ENCODE measurements at places on chromosomes 7 and 10.

DNA sequence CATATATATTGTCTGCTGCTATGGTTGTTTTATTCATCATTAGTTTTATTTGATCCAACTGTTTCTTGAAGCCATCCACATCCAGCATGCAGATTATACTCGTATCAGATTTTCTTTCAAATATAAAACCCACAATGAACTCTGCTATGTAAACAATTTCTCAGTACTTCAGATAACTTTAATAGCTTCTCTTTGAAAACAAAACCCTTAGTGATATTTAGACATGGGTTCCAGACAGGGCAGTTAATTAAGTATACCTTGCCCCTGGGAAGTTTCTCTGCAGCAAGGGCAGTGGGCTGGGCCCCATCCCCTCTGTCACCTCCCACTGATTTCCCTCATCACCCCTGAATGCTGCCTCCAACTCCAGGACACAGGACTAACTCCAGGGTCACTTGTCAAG is 104.3 kb downstream of the GFRA1 start:
- no peak for DNase-seq

- no peak for DNase-seq
Observed at GRCh38 chr7:6367701-6368211, 80.0 kb downstream of the DAGLB start.

DNA sequence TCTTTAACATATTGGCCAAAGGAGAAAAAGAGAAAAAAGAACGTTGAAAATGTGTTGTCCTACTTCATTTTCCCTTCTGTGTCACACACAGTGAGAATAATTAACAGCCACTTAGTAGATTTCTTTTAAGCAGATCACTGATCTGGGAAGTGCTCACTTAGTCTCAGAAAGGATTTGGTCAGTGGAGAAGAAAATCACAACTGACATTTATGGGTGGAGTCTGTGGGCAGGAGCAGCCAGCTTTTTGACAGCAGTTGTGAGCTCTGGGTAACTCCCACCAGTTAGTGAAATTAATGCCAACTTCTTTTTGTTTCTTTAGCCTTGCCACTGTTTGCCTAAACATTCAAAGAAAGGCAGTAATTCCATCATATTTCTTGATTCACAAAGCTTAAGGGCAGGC is 49.7 kb downstream of the CDK14 start:
- no peak for DNase-seq

DNA sequence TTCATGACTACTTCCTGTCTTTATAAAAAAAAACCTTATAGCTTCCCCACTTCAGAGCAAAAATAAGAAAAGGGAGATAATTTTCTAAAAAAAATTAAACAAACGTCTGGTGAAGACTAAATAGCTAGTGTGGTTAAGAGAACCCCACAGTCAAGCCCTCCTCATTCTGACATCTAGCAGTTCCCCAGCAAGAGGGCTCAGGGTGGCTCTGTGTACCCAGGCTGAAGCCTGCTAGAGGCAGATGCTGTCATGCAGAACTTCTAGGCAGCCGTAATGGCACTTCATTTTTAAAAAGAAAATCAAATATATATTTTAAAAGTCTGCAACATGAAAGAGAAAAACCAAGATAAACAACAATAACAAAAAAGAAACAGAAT is 223.1 kb upstream of the KLF14 start:
- DNase-seq: no peak

GRCh38 chr7:98217623-98218582 is 6.7 kb downstream of the BHLHA15 start:
- DNase-seq: peak; percentile 62

DNA sequence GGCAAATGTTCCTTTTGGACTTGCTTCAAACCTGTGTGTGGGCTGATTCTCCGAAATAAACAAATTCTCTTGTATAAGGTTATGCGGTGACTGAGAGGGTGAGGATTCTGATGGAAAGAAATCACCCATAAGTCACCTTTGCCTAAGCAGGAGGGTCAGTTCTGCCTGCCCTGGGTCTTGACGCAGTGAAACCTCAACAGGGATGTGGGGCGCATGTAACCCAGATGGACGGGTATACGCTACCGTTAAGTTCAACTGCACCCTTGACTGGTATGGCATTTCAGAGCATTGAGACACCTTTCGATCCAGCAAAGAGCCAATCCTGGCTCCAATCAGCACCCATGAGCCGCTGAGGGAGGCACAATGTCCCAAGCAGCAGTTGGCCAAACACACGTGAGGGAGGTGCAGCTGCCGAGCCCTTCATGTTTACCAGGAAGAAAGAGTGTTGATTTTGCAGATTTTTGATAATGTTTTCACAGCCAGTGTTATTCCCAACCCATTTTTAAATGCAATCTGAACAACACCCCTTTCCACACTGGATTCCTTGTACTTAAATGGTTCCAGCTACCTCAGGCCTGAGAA is 48.1 kb downstream of the SORBS1 start:
- no peak for DNase-seq

DNA sequence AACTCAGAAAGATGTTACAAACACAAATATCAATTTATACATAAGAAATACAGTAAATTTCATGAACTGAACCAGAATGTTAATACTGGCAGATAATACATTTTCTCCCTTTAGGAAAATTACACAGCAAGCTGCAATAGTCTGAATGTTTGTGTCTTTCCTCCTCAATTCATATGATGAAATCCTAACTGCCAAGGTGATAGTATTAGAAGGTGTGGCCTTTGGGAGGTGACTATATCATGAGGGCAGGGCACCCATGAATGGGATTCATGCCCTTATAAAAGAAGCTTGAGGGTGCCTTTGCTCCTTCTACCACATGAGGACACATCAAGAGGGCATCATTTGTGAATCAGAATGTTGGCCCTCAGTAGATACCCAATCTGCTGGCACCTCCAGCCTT is 64.3 kb upstream of the GPR22 start:
- DNase-seq: no peak

DNA sequence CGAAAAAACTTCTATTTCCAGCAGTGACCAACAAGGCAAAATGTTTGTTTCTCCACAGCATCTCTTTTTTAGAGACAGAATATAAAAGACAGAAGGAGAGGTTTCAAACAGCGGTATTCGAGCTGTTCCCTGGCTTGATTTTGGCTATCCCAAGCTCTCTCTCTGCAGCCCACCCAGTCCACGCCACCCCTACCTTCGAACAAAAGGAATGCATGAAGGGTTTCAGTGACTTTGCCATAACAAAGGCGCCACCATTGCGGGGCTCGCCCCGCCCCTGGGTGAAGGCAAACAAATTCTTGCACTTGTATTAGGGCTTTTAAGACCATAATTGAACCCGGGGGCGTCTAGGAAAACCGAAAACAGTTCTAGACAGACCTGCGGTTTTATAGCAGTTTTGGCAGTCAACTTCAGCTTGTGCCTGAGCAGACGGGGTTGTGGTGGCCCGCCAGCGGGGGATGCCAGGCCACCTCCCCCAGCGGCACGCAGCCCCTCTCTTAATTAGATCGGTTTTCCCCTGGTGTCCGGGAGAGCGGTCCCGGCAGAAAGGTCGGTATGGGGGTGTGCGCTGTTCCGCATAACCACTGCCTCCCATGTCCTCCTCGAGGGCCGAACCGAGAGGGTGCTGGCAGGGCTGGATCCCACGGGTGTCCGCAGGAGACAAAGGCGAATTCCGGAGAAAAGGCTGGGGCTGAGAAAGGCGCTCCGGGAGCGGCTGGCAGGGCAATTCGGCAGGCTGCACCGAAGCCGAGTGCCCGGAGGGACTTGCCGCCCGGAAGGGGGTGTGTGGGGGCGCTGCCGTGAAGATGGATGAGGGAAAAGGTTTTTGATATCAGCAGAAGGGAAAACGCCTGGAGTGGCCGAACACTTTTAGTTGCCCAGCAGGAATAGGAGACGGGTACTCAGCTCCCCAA is 2.7 kb upstream of the HOXA11 start:
- DNase-seq: peak; percentile 74

DNA sequence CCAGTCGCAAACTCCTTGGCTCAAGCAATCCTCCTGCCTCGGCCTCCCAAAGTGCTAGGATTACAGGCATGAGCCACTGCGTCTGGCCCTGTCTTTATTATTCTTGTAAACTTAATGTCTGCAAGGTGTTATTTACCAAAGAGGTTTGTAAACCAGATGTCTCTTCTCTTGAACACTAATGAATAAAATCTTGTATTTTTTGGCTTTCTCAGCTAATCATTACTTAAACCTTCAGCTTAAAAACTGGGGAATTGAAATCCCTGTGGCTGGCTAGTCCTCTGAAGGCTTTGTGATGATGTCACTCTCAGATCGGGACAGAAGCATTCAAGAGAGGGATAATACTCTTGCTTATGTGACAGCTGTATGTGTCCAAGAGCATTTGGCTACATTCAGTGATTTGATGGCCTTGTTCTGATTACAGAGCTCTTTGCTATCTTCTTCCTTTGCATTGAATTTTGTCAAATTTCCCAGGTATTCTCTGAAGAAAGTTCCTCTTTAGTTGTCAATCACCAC is 130.3 kb downstream of the BICC1 start:
- DNase-seq: no peak

DNA sequence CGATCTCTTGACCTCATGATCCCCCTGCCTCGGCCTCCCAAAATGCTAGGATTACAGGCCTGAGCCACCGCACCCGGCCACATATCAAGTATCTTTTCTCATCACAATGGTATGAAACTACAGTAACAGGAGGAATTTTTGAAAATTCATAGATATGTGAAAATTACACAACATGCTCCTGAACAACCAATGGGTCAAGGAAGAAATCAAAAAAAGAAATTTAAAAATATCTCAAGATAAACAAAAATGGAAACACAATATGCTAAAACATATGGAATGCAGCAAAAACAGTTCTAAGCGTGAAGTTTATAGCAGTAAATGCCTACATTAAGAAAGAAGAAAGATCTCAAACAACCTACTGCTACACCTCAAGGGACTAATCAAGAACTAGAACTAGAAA is 59.8 kb upstream of the ADAM12 start:
- DNase-seq: no peak

GRCh38 chr10:112695539-112695938 is 248.5 kb downstream of the VTI1A start:
- DNase-seq: no peak

- DNase-seq: no peak
Observed at GRCh38 chr7:155449008-155449868, 8.7 kb upstream of the EN2 start.

GRCh38 chr10:45502458-45502857 is 128.4 kb downstream of the ALOX5 start:
- DNase-seq: no peak

GRCh38 chr10:60309891-60310290 is 79.8 kb downstream of the ANK3 start:
- DNase-seq: no peak

- DNase-seq: no peak
Observed at GRCh38 chr7:107768263-107768662, 24.3 kb downstream of the CBLL1 start.

GRCh38 chr7:100413346-100413745 is 15.2 kb downstream of the ZCWPW1 start:
- DNase-seq: no peak

GRCh38 chr10:8052956-8053445 is 1.5 kb upstream of the GATA3 start:
- DNase-seq: no peak

GRCh38 chr10:182441-183201 is 47.4 kb downstream of the ZMYND11 start:
- DNase-seq: no peak

DNA sequence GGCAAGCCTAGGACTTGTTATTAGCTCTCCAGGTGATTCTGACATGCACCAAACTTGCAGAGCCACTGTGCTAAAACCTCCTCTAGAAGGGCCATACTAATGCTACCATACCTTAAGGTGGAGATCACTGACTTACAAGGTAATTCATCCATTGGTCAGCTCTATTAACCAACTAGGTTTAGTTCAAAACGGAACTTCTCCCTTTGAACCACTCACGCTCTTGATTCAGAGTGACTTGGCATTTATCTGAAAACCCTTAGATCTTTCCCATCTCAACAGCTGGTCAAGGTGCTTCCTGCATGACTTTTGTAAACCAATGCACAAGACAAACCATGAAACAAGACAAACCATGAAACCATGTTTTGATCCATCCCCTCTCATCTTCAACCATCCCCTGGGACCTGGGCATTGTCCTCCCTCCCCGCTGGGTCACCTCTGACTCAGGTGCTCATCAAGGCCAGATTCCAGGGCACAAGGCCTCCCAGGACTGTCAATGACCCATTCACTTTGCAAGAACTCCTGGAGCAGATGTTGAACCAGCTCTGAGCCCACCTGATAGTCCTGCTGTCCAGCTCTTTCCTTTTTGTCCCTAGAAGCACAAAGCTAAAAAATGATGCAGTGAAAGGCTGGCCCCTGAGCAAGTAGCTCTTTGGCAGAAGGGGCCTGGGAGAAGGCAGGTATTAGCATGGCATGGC is 18.8 kb downstream of the IMPDH1 start:
- no peak for DNase-seq

GRCh38 chr10:63503395-63503794 is 17.8 kb upstream of the REEP3 start:
- DNase-seq: no peak

DNA sequence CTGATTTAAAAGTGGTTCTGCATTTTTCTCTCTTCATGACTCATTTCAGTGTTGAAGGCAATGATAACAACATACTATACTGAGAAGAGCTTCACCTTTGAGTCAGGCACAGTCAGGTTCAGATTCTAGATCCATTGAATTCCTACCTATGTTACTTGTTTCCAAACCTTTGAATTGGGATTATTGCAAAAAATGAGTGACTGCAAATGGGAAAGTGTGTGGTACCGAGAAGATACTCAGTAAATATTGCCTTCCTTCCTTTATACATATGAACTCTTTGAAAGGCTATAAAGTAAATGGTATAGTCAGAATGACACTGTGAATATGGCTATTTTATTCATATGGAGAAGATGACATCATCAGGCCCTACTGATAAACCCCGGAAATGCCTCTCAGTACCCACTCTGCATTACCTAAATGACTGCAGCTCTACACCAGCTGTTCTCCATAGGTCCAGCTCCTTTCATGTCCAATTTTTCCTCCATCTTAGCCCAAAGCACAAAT is 66.7 kb upstream of the FGL2 start:
- no peak for DNase-seq

DNA sequence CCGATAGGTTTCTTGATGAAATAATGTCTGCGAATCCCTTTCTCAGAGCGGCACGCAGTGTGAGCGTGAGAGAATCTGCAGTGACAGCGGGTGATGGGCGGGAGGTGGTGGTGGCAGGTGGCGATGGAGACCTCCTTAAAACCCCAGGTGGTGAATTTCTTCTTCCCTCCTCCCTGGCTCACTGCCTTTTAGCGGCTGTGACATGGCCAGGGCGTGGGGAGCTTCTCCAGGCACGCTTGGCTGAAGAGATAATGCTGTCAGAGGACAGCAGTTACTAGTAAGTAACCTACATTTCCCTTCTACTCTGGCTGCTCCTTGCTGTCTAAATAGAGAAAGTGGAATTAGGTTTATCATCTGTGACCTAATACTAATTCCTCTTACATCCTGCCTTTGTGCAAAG is 141.4 kb upstream of the INSYN2A start:
- no peak for DNase-seq

- no peak for DNase-seq
Observed at GRCh38 chr7:140034421-140034820, 28.3 kb downstream of the PARP12 start.

All from suprapubic skin (tissue), 4 donors.